ENCODE measurements at places on chromosomes 7 and 10.

GRCh38 chr7:151248346-151249033 lies at the start of gene SMARCD3:
Gene SMARCD3 (minus strand): TSS chr7:151248694. CDS start chr7:151248562, 132 bp downstream.
- peak; percentile 60 for DNase-seq

DNA sequence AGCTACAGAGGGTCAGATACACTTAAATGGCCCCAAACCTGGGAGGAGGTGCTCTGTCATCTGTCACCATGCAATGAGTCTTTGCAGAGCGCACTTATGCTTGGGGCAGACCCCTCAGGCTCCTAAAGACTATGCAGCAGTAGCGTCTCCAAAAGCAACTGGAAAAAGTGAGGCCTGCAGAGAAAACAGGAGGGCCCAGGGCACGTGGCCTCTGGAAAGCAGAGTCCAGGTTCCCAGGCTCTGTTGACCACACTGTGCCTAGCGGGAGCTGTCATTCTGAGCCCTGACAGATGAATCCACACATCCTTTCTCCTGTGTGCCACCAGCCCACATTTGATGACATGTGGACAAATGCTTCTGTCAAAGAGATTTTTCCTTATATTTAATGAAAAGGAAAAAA lies 66.4 kb downstream of the MINDY4 start:
- DNase-seq, result no peak

- no peak for DNase-seq
Observed at GRCh38 chr7:5697754-5698424, 83.6 kb downstream of the RNF216 start.

GRCh38 chr7:143492043-143492471 lies 14.4 kb downstream of the TAS2R41 start:
- peak; percentile 60 for DNase-seq

DNA sequence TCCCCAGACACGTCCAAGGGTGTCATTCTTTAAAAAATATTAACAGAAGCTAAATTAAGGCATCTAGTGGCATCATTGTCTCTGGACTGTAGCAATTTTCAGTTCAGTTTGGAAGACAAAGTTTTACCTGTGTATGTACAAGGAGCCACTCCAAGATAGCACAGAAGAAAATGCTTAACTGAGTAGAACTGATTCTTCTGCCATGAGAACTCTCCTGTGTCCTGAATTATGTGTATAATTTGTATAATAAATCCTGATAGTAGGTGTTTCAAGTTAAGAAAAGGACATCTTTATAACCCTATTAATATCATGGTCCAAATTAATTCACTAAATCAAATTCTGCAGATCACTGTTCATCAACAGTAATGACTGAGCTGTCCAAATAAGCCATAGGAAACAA lies 1104.0 kb downstream of the XPNPEP1 start:
- DNase-seq, result no peak

- DNase-seq, result no peak
Observed at GRCh38 chr10:102505462-102506115, 1.8 kb downstream of the SUFU start.

DNA sequence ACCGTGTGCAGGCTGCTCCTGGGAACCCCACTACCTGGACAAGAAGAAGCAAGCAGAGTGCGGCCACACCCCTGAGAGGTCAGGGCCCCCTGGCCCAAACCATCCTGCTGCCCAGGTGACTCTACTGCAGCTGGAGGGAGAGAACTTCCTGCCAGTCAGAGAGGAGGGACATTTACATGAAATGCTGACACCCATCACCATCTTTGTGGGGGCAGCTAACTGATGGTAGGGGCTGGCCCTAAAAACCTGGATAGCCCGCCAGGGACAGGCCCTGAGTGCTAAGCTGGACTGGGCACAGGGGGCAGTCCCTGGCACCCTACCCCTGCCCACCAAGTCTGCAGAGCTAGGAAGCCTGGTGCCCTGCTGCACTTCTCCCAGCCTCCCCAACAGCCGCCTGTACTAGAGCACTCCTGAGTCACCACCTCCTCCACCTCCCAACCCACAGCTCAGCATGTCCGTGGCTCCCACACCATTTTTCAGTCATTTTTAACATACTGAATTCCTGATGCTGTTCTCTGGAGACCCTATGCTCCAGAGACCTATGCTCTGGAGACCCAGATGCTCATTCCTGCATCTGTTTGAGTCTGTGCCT lies 27.5 kb downstream of the DPCD start:
- no peak for DNase-seq

- peak; percentile 26 for DNase-seq
Observed at GRCh38 chr10:18542832-18543231, 108.6 kb downstream of the NSUN6 start.

- DNase-seq, result peak; percentile 68
Observed at GRCh38 chr7:136405931-136406777, 429.0 kb upstream of the MTPN start.

GRCh38 chr10:104501864-104502579 lies 139.1 kb upstream of the SORCS3 start:
- no peak for DNase-seq

GRCh38 chr7:128931965-128932861 lies 5.5 kb upstream of the IRF5 start:
- no peak for DNase-seq

DNA sequence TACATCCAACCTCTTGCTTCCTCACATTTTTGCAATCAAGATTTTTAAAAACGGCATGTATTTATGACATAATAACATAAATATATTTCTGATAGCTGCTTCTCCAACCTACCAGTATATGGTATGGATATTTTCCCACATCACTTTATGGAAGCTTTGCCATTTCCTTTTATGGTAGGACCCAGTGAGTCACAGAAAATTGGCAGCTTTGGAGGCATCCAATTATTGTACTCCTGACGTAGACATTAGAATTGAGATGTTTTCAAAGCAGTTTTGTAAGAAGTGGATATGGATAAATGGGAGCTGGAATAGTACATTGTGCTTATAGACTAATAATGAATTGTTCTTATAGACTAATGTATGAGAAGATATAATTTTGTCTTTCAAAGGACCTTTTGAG lies 23.8 kb upstream of the BICC1 start:
- peak; percentile 71 for DNase-seq

DNA sequence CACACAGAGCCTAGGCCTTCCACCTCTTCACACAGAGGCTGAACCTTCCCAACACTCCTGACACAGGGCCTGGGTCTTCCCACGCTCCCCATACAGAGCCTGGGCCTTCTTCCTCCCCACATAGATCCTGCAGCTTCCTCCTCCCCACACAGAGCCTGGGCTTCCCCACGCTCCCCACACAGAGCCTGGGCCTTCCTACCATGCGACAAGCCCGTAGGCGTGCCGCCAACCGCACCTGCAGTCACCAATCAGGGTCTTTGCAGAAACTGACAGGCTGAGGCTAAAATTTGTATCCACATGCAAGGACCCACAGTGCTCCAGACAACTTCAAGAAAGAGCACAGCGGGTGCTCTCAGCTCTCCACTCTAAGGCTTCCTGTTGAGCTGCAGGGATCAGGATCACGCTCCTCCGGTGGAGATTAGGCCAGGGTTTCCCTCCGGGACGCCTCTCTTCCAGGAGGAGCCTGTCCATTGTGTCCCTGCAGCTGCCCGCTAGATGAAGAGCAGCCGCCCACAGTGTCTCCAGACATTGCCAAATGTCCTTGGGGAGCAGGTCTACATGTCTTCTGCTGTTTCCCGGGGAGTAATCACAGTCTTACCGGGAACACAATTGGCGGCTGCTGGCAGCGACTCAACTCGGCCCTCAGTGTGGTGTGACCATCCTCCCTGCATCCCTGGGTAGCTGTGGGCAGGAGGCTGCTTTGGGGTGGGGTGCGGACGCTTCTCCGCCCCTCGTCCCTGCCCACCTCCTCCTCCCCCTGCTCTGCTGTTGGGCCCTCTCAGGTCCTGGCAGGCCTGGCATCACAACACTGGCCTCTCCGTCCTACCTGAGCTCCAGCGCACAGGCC lies 9.7 kb downstream of the CFAP46 start:
- DNase-seq, result no peak

- no peak for DNase-seq
Observed at GRCh38 chr7:11533229-11533820, 298.7 kb downstream of the THSD7A start.

DNA sequence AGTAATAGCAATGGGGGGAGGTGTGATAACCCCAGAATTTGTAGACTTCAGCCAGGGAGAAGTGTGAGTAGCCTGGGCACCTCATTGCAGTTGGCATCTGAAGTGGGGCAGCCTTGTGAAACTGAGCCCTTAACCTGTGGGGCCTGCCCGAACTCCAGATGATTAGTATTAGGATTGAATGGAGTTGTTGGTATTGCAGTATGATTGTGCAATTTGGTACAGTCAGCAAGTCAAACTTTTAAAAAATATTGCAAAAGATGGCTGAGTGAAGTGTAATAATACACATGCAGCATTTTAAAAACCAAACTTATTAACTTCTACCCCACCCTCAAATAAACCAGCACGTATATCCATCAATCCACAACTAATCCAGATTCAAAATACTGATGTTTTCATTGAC lies 9.3 kb downstream of the RBM33 start:
- DNase-seq, result peak; percentile 83

DNA sequence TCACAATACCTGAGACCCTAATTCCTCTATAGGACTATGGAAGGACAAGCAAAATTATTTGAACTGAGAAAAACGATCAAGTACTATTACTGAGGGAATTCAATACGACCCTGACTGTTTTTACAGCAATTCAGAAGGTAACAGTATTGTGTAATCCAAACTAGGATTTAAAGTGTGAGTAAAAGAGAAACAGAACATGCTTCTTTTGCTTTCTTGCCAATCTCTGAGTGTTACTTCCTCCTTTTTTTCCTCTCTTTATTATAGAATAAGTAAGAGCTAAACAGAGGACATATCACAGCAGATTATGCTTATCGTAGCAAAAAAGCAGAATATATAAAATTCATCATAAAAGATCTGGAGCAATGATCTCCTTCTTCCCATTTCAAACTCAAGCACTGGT lies 292.1 kb downstream of the THSD7A start:
- DNase-seq, result peak; percentile 29

GRCh38 chr10:11050301-11051287 lies 32.9 kb downstream of the CELF2 start:
- no peak for DNase-seq

- DNase-seq, result no peak
Observed at GRCh38 chr10:55183993-55184392, 383.0 kb upstream of the PCDH15 start.

- no peak for DNase-seq
Observed at GRCh38 chr10:48803801-48804584, 119.3 kb downstream of the WDFY4 start.

GRCh38 chr7:110943701-110944345 lies 147.1 kb upstream of the LRRN3 start:
- peak; percentile 78 for DNase-seq

DNA sequence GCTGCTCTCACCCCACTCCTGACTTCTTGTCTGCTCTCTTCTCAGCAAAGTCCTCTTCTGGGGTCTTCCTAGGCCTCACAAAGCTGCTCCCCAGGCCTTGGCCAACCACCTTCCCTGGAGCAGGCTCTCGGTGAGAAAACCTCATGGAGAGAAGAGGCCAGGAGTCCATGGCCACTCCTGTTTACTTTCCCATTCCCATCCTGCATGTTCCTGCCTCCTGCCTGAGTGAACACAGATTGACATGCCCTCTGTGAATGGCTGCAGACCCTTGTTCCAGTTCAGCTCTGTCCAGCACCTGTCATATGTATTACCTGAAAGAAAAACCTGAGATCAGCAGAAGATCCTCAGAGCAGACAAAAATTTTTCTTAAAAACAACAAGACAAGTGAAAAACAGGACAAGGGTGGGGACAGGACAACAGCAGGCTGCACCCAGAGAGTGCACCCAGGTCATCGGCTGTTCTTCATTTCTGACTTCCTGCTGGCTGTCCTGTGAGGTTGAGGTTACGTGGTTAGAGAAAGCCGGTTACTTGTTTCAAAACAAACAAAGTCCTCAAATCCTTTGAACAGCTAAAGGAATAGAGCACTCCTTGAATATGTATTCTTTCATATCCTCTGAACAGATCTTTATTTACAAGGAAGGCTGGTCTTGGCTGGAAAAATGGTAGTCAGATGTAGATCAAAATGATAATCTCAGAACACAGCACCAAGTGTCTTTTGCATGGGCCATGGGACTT lies 34.0 kb upstream of the DLD start:
- DNase-seq, result no peak

DNA sequence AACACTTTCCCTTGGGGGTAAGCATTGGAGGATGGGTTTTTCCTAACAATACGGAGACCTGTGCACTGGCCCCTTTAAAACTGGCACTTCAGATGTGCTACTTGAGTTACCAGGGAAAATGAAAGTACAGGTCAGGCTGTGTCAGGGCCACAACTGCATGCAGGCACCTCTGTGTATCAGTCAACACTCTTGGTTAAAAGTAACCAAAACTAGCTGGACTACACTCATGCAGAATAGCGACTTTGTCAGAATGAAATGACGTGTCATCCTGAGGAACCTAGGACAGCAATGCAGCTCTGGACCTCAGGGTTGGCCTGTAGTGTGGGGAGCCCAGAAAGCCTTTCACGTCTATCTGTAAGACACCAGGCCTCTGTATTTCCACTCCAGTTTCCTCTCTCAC lies 33.8 kb upstream of the SMKR1 start:
- DNase-seq, result no peak

DNA sequence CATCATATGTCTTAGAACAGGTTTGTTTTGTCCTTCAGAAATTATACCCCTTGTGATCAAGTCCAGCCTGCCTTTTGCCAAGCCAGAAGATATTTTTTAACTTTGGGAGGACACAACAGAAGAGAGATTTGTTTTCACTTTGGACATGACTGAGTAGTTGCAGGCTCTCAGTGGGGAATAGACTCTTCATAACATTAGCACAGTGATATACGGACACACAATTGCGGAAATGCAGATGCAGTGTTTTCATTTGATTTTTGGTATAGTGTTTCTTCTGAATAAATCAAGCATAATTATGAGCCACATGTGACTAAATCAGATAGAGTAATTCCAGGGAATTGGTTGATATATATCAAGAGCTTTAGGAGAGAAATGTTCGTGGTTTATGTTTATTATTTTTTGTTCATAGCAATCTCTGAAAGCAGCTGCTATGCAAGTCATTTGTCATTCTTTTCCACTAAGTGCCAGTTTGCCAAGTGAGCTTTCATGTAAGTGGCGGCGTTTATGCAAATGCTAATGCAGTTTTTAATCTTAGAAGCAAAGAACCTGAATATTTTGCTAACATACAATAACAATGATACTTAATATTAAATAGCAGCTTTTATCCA lies 69.6 kb upstream of the HDAC9 start:
- DNase-seq, result peak; percentile 27

GRCh38 chr10:3700531-3701076 lies 84.4 kb downstream of the KLF6 start:
- no peak for DNase-seq

GRCh38 chr10:102721954-102722353 lies 7.5 kb downstream of the SFXN2 start:
- no peak for DNase-seq

DNA sequence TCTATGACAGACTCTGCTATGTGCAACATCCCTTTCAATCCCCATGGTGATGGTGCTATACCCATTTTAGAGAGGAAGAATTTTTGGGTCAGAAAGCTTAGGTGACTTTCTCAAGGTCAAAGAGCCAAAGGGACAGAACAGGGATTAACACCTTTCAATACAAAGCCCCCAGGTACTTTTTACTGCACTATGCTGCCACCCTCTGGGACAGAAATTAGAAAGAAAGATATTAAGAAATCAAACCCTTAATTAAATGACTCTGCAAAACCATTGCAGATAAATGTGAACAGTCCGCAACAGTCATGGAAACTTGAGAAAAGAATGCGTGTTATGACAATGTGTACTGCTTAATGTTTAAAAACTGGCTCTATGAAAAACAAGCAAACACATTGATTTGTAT lies 673.7 kb downstream of the MAGI2 start:
- no peak for DNase-seq

- DNase-seq, result no peak
Observed at GRCh38 chr7:150830937-150831336, 21.4 kb upstream of the AOC1 start.
